Prostate gland (tissue), 2 donors: ENCODE measurements at places on chromosomes 4 and X.

DNA sequence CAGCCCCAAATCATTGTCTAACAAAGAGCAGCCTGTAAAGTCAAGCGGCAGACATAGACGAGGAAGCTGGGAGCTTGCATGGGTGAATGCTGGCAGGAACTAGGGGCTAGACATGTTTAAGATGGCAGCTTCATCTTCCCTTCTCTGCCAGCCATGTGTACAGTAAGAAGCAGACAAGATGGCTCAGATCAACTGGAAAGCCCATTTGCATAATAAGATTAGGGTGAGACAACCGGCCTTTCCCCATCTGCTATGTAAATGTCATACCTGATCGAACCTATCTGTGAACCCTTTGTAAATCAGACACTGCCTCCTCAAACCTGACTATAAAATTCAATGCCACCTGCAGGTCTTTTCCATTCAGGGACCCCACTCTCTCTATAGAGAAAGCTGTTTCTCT lies 22.8 kb upstream of the HADH start:
- no peak for DNase-seq

DNA sequence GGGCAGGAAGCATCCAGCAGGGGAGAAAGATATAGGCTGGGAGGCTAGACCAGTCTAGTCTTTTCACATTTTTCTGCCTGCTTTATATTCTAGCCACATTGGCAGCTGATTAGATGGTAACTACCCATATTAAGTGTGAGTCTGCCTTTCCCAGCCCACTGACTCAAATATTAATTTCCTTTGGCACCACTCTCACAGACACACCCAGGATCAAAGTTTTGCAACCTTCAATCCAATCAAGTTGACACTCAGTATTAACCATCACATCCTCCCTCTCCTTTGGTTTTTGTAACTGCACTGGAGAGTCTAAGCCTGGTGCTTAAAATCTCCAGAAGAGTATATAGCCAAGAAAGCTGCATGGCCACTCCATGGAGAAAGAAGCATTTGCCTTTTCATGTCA lies 560.4 kb downstream of the GRXCR1 start:
- no peak for DNase-seq

GRCh38 chrX:150958177-150958576 lies 25.0 kb upstream of the HMGB3 start:
- DNase-seq, result no peak

GRCh38 chr4:155072417-155072816 lies 136.0 kb upstream of the NPY2R start:
- DNase-seq, result no peak

- peak; percentile 32 for DNase-seq
Observed at GRCh38 chrX:20530406-20530921, 263.8 kb upstream of the RPS6KA3 start.

DNA sequence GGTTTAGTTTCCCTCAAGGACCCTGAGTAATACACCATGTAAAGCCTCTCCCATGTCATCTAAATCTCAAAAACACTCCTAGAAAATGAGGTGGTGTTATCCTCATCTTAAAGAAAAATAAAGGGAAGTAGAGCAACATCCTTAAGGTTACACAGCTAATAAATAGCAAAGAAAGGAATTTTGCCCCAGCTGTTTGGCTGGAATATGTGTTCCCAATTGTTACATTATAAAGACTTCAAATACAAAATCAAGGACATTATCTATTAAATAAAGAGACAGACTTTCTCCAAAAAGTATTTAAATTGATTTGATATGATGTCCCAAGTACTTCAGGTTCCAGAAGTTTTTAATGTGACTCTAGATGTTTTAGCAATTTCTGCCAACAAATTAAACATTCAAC lies 57.9 kb upstream of the IL15 start:
- DNase-seq, result no peak

GRCh38 chr4:83240379-83240875 lies 44.2 kb downstream of the COQ2 start:
- no peak for DNase-seq

DNA sequence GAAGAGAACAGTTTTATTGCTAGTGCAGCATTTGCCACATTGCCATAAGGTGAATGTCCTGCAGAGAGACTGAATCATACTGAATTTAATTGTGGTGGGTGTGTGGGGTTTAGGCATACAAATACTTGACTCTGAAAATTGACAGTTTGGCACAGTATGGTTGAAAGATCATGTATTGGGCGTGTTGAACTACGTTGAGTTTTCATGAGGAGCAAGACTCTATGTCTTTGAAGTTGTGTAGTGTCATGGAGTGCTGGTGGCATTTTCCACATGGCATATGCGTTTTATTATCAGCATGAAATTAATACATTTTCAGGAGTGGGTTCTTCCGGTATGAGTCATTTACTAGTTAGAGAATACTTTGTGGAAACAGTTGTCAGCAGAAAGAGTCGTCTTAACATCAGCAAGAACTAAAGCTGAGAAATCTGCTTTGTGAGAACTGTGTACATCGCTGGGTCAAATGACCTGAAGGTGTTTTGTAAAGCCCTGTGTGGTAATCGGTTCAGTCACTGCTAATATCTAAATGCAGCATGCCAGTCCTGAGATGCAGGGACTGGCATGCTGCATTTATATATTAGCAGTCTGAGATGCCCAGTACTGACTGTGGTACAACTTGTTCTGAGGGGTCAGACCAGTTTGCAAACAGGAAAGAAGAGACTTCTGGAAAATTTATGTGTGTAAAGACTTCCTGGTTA lies 50.3 kb downstream of the ARHGAP10 start:
- DNase-seq, result no peak

GRCh38 chr4:124804041-124804440 lies 91.5 kb upstream of the ANKRD50 start:
- no peak for DNase-seq

DNA sequence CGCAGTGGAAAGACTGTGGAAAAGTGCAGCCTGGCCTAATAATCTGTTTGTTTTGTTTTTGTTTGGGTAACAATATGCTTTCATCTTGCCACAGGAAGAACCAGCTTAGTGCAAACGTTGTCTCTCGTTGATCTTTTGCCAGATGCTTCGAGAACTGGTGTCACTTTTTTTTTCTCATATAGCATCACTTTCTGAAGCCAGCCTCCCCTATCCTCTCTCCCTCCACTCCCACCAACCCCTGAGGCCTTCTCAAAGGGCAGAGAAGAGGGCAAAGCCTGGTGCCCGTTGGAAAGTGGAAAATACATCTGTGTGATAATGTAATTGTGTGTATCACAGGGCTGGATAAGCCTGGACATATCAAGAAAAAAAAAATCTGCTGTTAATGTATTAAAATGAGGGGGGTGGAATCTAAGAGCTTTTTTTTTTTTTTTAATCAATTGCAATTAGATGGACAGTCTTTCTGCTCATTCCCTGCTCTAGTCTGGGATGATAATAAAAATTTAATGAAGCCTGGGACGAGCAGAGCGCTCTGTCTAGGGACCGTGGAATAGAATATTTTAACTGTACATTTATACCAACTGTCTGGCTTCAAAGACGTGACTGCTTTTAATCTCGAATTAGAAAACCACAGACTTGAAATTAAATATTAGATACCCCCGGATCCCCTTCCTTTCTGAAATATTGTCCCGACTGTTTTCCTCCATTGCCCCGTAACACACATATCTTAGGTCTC lies 8.1 kb downstream of the POU4F2 start:
- DNase-seq, result no peak

- peak; percentile 81 for DNase-seq
Observed at GRCh38 chr4:183411291-183411861, 33.1 kb upstream of the CDKN2AIP start.

DNA sequence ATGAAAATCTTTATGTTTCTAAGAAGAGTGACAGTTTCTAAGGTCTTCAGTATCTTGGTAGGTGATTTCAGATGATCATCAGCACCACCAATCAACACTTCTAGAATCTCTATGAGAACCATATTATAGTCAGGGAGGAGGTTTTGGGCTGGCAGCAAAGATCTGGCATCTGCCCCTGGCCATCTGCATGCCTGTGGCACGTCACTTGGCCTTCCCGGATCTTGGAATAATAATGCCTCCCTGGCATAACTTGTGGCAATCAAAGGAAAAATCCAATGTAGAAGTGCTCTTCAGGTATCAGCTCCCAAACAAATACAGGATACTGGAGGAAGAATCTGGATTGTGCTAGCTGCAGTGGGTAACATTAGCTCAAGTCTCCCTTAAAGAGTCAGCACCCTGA lies 57.3 kb downstream of the RASL11B start:
- DNase-seq, result no peak

DNA sequence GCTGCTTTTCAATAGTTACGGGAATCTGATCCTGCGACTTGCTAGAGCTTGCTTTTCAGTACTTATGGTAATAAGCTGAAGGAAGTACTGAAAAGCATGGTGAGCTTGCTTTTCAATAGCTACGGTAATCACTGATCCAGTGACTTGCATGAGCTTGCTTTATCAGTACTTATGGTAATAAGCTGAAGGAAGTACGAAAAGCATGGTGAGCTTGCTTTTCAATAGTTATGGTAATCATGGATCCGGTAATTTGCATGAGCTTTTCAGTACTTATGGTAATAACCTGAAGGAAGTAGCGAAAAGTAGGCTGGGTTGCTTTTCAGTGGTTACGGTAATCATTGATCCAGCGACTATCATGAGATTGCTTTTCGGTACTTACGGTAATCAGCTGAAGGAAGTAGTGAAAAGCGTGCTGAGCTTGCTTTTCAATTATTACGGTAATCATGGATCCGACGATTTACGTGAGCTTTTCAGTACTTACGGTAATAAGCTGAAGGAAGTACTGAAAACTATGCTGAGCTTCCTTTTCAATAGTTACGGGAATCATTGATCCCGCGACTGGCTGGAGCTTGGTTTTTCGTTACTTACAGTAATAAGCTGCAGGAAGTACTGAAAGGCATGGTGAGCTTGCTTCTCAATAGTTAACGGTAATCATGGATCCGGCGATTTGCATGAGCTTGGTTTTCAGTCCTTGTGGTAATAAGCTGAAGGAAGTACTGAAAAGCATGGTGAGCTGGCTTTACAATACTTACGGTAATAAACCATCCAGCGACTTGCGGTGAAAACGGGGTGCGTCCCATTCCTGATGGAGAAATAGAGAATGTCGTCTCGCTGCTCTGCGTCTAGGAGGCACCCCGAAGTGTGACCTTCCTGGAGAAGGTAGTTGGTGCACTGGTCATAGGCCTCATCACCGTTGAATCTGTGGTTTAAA lies 6.5 kb downstream of the CRLF2 start:
- no peak for DNase-seq

DNA sequence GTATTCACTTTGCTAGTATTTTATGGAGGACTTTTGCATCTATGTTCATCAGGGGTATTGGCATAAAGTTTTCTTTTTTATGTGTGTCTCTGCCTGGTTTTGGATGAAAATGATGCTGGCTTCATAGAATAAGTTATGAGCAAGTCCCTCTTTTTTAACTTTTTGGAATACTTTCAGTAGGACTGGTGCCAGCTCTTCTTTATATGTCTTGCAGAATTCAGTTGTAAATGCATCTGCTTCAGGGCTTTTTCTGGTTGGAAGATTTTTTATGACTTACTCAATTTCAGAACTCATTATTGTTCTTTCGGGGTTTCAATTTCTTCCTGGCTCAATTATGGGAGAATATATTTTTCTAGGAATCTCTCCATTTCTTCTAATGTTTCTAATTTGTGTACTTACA lies 9.1 kb upstream of the CSN2 start:
- no peak for DNase-seq

DNA sequence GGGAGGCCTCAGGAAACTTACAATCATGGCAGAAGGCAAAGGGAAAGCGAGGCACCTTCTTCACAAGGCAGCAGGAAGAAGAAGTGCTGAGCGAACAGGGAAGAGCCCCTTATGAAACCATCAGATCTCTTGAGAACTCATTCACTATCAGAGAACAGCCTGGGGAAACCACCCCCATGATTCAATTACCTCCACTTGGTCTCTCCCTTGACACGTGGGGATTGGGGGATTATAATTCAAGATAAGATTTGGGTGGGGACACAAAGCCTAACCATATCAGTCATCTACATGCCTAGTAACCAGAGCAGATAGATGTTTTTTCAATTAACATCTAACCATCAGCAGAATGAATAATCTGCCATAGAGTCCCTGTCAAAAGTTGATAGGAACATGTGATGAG lies 30.4 kb downstream of the FAM13A start:
- no peak for DNase-seq

DNA sequence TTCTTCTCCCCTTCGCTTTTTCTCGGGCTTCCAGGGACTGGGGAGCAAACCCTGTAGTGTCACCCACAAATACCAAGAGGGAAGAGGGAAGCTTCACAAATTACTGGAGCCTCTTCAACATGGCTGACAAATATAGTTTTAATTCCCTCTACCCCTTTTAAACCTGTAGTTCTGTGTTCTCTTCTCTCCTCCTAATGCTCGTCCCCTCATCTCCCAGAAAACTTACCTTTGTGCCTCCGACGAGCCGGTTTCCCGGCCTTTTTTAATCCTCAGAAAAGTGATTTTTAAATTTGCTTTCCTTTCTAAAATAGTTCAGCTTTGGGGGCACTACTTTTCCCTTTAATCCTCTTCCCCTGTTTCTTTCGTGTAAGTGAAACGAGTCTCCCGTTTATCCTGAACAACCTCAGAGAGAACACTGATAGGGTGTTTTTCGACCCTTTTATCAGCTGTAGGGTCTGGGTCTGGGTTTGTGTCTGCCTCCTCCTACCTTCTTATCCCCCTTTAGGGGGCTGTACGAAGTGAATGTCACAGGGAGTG lies 408 bp downstream of the TET2 start:
- no peak for DNase-seq

- no peak for DNase-seq
Observed at GRCh38 chr4:163072222-163072621, 94.5 kb downstream of the NAF1 start.

- DNase-seq, result no peak
Observed at GRCh38 chr4:10184041-10184440, 67.4 kb upstream of the WDR1 start.
